ENCODE measurements at places on chromosomes 4 and X.

DNA sequence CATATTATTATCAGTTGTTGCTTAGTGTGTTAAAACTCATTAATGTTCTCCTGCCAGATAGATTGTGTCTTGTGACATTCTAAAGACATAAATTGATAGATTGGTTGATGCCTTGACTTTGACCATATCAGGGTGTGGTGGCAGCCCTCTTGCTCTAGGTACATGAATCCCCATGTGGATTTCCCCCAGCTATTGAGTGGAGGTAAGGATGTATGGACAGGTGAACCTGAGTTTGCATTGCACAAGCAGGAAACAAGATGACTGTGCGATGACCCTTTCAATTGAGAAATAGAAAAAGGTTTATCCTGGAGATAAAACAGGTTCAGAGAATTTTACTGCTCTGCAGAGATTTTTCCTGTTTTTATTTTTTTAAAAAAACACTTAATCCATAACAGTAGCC is 619.2 kb downstream of the SPRY1 start:
- DNase-seq = no peak

GRCh38 chrX:28981952-28982351 is 394.7 kb downstream of the IL1RAPL1 start:
- DNase-seq = no peak

DNA sequence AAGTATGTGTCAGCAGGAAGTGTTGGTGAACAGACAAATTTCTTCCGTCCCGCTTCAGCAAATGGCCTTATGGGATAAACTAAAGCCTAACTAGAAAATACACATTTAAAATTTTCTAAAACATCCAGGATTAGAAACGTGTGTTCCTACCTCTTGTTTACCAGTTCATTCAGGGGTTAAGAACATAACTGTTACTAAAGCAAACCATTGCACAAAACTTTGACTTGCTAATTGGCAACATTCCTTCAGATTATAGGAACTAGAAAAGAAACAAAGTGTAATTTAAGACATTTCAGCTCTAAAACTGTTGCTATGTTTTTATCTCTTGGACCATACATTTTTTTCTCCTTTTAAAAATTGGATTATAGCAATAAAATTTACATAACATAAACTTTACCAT is 39.5 kb upstream of the CXCL13 start:
- no peak for DNase-seq

- no peak for DNase-seq
These were observed 194.2 kb downstream of the NWD2 start for GRCh38 chr4:37438564-37439279.

DNA sequence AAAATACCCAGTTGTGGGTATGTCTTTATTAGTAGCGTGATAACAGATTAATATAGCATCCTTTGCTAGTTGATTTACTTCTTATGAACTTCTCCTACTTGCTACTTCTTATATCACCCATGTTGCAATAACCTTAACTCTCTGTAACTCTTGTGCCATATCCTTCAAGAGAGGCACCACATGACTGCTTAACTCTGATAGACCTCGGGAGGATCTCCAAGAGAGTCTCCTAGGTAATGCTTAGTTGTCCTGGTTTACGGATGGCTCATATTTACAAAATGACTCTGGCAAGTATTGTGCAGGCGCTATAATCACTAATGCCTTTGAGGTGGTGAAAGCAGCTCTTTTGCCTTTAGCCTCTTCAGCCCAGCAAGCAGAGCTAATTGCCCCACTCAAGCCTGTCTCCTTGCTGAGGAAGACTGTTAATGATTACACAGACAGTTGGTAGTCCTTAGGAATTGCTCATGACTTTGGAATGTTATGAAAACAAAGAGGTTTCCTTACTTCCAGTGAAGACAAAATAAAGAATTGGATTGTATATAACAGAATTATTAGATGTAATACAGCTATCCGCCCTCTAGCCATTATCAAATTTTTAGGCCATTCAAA is 1305.8 kb downstream of the PCDH7 start:
- DNase-seq = no peak

GRCh38 chrX:142978130-142978684 is 47.5 kb upstream of the SPANXN4 start:
- no peak for DNase-seq

DNA sequence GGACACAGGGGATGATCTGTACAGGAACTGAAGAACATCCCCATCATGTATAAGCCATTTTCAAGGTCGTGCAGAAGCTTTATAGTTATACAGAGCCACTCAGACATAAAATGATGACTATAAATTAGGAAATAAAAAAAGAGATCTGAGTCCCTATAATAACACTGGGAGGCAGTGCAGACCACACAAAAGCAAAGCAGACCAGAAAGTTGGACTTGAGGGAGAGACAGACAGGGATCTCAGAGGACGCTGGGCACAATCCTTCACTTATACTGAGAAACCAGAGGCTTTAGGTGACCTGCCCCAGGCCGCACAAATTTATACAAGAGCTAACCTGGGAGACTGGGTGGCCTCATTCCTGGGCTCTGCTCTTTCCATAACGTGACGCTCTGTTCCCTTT is 70.5 kb downstream of the HADH start:
- no peak for DNase-seq

DNA sequence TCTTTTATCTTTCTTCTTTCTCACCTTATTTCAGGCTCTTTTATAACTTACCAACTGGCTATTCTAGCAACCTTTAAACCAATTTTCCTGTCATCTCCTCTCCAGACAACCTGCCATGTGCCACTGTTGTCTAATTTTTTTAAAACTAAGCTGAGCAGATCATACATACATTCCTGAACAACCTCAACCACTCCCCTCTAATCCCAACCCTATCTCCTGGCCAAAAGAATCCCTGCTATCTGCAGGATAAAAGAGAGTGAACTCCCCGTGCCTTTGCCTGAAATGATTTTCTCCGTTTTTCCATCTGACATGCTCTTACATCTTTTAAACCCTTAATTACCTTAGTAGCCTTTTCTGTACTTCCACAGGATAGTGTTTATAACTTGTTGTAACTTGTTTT is 35.5 kb downstream of the DCUN1D4 start:
- no peak for DNase-seq

DNA sequence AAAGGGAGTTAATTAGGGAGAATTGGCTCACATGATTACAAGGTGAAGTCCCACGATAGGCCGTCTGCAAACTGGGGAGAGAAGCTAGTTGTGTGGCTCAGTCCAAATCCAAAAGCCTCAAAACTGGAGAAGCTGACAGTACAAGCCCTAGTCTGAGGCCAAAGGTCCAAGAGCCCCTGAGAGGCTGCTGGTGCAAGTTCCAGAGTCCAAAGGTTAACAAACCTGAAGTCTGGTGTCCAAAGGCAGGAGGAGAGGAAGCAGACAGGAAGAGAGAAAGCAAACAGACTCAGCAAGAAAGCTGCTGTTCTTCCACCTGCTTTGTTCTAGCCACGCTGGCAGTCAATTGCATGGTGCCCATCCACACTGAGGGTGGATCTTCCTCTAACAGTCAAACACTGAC is 29.0 kb upstream of the SPACA5B start:
- no peak for DNase-seq

GRCh38 chrX:111567542-111568255 is 56.3 kb downstream of the SERTM2 start:
- no peak for DNase-seq

DNA sequence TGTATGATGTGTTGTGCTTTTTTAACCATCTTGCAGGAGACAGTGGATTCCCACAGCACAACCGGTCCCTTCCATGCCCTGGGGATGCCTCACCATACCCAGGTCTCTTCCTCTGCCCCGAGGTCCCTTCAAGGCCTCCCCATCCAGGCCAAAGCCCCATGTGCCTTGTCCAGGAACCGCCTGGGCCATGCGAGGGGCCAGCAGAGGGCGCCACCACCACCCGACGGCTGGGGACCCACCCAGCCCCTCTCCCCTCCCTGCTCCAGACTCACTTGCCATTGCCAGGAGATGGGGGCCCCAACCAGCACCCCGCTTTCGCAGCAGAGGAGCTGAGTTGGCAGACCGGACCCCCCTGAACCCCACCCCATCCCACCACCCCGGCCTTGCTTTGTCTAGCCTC is 485.5 kb downstream of the TRAM1L1 start:
- DNase-seq = no peak

- DNase-seq = no peak
These were observed 168.6 kb downstream of the NSUN7 start for GRCh38 chr4:40918330-40918729.

DNA sequence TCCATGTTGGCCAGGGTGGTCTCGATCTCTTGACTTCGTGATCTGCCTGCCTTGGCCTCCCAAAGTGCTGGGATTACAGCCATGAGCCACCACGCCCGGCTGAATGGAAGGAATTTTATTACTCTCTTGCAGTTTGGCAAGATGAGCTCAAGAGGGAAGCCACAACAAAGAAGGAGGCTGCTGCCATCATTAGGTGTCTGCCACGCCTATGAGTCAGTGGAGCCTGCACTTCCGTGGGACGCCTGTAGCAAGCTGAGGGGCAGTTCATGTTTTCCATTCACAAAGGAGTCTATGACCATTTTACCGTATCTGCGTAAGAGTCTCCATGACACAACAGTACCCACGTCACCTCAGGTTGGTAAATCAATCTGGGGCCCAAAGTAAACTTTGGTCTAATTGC is 51.2 kb upstream of the CHRNA9 start:
- DNase-seq = peak; percentile 90

DNA sequence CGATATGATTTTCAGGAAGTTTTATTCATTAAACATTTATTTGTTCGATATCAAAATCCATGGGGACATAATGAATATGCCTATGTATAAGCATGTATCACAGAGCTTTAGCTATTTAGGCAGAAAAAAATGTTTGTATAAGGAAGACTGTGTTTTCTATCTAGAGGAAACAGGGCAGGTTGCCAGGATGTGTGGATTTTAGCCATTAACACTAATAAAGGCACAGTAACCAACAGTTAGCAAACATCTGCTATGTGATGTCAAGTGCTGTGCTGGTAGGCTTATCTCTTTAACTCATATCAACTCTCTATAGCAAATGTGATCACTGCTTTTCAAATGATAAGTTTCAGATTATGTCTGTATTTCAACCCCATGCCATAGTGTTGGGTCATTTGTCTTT is 708.9 kb upstream of the HS3ST1 start:
- no peak for DNase-seq

DNA sequence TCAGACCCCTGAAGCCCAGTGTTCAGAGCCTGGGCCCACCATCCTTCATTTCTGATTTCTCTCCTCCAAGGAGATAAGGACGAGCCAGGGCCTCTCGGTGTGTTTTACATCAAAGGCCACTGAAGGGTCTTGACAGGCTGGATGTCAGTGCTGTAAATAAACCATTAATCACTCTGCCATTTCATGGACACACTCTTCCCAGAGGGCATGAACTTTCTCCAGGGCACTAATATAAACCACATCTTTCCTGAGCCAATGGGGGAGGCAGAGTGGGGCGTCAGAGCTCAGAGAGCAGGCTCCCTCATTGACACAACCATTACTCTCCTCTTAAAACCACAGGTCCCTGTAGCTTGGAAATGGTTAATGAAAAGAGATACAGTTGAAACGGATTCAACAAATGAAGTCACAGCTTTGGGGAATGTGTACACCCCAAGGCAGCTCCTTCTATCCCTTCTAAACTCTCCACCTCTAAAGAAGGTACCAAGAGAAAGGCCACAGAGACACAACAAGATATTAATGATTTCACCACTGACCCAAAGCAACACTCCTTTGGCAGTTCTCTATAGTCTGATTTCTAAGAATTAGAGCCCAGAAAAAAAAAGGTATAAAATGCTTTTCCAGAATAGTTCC is 200.6 kb downstream of the CHIC2 start:
- DNase-seq = no peak

DNA sequence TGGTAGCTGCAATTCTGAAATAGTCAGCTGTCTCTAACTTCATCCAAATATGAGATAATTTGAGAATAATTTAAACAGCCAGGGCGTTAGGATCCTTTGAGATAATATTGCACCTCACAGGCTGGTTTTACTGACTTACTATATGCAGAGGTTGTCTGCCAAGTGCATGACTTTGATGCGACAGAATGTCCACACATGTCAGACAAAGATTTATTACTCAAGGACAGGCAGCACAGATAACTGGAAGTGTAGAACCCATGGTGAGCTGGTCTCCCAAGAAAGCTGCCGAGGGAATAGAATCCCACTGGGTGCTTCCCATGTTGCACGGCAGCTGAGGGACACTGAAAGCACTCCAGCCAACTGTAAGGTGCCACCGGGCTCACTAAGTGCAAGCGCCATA is 166.2 kb upstream of the GALNTL6 start:
- no peak for DNase-seq

- DNase-seq = no peak
These were observed 24.4 kb upstream of the ZNF718 start for GRCh38 chr4:99863-100262.

- no peak for DNase-seq
These were observed 1.7 kb downstream of the PPP2R2C start for GRCh38 chr4:6470502-6471306.

DNA sequence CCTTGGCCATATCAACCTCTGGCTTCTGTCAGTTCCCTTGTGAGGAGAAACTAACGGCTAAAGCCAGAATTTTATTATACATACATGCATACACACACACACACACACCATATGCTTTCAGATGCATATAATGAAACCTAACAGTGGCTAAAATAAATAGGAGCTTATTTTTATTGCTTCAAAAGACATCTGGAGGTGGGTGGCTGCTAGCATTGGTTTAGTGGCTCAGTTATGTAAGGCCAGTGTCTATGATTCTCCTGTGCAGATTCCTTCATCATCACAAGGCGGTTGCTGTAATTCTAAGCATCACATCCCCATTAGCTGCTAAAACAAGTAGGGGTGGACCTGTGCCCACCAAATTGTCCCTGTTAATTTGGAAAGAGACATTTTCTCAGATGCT is 110.8 kb downstream of the MAPK10 start:
- no peak for DNase-seq

DNA sequence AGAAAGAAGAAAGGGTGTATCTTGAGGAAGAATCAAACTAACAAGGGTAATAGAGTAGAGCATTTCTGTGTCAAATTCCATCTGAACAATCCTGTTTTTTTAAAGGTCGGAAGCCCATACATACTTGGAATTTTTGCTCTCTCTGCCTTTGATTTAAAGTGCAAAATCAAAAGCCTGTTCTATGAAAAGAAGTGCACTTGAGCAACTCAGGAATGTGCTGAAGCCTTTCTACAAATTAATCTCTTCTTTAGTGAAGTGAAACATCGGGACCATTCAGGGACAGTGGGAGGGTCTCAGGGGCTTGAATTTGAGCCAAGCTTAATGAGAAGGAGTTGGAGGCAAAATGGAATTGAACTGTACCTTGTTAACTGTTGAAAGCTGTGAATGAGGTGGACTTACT is 1008.5 kb upstream of the LCORL start:
- no peak for DNase-seq

GRCh38 chrX:129934952-129935351 is 29.0 kb downstream of the UTP14A start:
- DNase-seq = no peak
